NCI-H526 treated with DMSO at 0.1 percent for 48 hours (cell line): ENCODE measurements at places on chromosomes 4 and X.

DNA sequence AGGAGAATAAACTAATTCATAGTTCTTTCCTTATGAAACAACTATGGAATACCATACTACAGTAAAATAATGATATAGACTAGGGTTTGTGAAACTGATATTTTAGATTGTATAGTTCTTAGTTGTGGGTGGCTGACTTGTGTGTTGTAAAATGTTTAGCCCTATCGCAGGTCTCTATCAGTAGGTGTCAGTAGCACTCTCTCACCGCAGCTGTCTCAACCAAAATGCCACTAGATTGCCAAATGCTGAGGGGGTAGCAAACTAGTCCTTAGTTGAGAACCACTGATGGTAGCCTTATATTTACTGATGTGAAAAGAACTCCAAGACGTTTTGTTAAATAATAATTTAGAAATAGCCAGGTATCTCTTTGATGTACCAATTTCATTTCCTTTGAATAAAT, 48.1 kb downstream of the RHOXF2B start:
- no peak for DNase-seq

- no peak for DNase-seq
Measured at GRCh38 chr4:130026185-130026584, 930.2 kb downstream of the C4orf33 start.

GRCh38 chr4:70903291-70903603, 1.1 kb downstream of the MOB1B start:
- no peak for DNase-seq

GRCh38 chr4:170872794-170873193, 783.0 kb upstream of the AADAT start:
- DNase-seq = no peak

DNA sequence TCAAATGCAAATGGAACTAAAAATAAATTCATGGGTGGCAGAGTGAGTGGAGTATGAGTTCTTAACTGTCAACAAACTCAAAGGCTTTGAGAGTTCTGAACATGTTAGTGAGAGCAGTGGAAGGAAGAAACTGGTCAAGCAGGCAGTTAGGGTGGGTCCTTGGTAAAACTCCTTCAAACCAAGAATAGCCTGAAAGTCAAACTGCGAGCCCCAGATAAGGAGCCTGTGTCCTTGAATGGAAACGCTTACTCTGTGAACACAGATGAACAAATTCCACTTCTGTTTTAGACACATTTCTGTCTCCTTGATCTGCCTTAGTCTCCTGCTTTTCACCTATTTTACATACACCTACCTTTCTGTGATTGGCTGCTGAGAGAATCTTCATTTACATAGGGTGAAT, 129.4 kb upstream of the PCDH18 start:
- no peak for DNase-seq

DNA sequence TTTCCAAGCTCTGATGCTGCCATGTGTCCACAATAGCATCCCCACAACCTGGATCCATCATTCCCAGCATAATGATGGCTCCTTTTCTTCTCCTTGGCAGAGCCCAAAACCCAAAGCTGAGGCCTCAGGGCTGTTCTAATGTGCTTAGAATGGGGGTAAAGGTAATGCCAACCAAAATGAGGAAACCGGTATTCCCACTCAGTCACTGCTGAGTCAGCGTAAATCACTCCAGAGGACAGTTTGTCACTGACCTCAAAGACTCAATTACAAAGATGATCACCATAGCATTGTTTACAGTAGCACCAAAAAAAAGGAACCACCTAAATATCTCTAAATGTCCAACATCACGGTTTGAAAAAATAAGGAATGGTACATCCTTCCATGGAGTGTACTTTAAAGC, 41.2 kb downstream of the OTOP1 start:
- DNase-seq = no peak
